SW480 (cell line): ENCODE measurements at places on chromosomes 16 and 17.

DNA sequence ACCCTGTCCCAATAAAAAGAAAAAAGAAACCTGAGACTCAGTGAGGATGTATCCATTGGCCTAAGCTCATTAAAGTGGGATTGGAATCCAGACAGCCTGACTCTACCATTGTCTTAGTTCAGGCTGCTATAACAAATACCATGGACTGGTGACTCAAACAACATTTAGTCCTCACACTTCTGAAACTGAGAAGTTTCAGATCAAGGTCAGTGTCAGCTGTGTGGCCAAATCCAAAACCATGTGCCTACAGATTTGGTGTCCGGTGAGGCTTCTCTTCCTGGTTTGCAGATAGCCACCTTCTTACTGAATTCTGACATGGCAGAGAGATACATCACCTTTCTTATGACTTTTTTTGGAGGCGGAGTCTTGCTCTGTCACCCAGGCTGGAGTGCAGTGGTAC, 53.3 kb upstream of the KDM8 start:
- no peak for DNase-seq

- no peak for DNase-seq
These were observed 143.1 kb upstream of the SDK2 start for GRCh38 chr17:73787076-73788059.

- DNase-seq, result peak; percentile 29
These were observed 759 bp downstream of the ELAC2 start for GRCh38 chr17:13016881-13017654.

DNA sequence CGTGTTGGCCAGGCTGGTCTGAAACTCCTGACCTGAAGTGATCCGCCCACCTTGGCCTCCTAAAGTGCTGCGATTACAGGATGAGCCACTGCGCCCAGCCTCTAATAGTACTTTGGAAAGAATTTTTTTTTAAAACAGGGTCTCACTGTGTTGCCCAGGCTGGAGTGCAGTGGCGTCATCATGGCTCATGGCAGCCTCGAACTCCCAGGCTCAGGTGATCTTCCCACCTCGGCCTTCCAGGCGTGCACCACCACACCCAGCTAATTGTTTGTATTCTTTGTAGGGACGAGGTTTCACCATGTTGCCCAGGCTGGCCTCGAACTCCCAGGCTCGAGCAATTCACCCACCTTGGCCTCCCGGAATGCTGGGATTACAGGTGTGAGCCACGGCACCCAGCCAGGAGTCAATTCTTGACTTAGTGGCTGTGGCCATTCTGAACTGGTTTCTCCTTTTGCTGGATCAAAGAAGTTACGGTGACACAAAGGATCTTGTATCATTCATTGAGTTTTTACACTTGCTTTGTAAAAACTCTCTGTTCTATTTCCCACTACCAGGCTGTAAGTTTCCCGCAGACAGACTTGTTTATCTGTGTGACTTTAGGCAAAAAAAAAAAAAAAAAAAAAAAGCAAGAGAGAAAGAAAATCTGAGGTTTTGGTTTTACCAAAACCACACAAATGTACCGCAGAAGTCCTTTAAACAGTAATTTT, 12.7 kb upstream of the COTL1 start:
- DNase-seq, result no peak

DNA sequence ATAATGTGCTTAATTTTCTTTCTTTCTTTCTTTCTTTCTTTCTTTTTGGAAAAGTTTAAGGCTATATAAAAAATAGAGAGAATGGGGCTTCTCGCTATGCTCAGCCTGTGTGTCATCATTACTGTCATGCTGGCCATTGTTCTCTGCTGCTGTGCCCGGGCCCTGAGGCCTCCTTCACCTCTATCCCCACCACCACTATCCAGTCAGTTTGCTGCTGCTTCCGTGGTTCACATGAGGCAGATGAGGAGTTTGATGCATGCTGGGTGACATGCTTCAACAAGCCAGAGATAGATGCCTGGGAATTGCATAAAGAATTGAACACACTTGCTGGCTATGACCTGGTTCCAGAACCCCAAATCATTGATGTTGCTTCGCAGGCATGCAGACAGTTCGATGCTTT, 36.3 kb downstream of the PITPNC1 start:
- no peak for DNase-seq
